ENCODE measurements at places on chromosomes 16 and 17. TPM values are rescaled to one million over a fixed set of nuclear protein-coding genes. Genes with fewer than 3 reads are reported as not detected.

GRCh38 chr16:81796035-81796434 is 16.9 kb downstream of the PLCG2 start:
- H3K4me3 ChIP-seq: no peak overlapping the region
- H3K27me3 ChIP-seq: no peaks in the 10 kb centered on the region
- H3K36me3 ChIP-seq: peaks cover 3% of the 10 kb centered on the region
- peaks cover 10% of the 10 kb centered on the region for H3K4me1 ChIP-seq
- no peak for DNase-seq
- no peak overlapping the region for H3K27ac ChIP-seq

- no peaks in the 10 kb centered on the region for H3K36me3 ChIP-seq
- H3K4me1 ChIP-seq: peaks cover 5% of the 10 kb centered on the region
- H3K4me3 ChIP-seq: no peak overlapping the region
- H3K27ac ChIP-seq: no peak overlapping the region
Observed at GRCh38 chr17:42260318-42260717, 15.9 kb downstream of the STAT5B start.

- H3K4me1 ChIP-seq: no peaks in the 10 kb centered on the region
- H3K27me3 ChIP-seq: no peaks in the 10 kb centered on the region
- no peak for DNase-seq
- no peaks in the 10 kb centered on the region for H3K36me3 ChIP-seq
- no peak overlapping the region for H3K27ac ChIP-seq
Observed at GRCh38 chr16:10846213-10846998, 27.8 kb upstream of the TVP23A start.

- H3K27me3 ChIP-seq: no peaks in the 10 kb centered on the region
- H3K36me3 ChIP-seq: peaks cover 54% of the 10 kb centered on the region
- peaks cover 9% of the 10 kb centered on the region for H3K4me1 ChIP-seq
- no peak overlapping the region for H3K27ac ChIP-seq
Observed at GRCh38 chr16:87829622-87829980, 39.7 kb downstream of the SLC7A5 start.

Gene IL17C
- total RNA-seq: not detected

Gene CRHR1
- total RNA-seq: 1.8 TPM

GRCh38 chr16:14377326-14377725 is 252.7 kb downstream of the PARN start:
- H3K4me3 ChIP-seq: no peak overlapping the region
- no peak for DNase-seq
- H3K36me3 ChIP-seq: no peaks in the 10 kb centered on the region
- H3K27ac ChIP-seq: no peak overlapping the region
- no peaks in the 10 kb centered on the region for H3K4me1 ChIP-seq

GRCh38 chr17:34205401-34205800 is 49.7 kb upstream of the CCL2 start:
- H3K27me3 ChIP-seq: no peaks in the 10 kb centered on the region
- H3K36me3 ChIP-seq: no peaks in the 10 kb centered on the region
- DNase-seq: no peak
- H3K4me1 ChIP-seq: no peaks in the 10 kb centered on the region
- H3K27ac ChIP-seq: no peak overlapping the region

GRCh38 chr16:88928405-88929090 is 48.5 kb downstream of the CBFA2T3 start:
- no peak for DNase-seq
- no peaks in the 10 kb centered on the region for H3K36me3 ChIP-seq
- no peak overlapping the region for H3K4me3 ChIP-seq

GRCh38 chr17:56594320-56595107 is 1.0 kb downstream of the NOG start:
- no peaks in the 10 kb centered on the region for H3K4me1 ChIP-seq
- peaks cover 64% of the 10 kb centered on the region for H3K27me3 ChIP-seq
- no peaks in the 10 kb centered on the region for H3K36me3 ChIP-seq
- H3K4me3 ChIP-seq: peak overlapping the region; percentile 85

Gene ITGAD
- not detected for total RNA-seq

DNA sequence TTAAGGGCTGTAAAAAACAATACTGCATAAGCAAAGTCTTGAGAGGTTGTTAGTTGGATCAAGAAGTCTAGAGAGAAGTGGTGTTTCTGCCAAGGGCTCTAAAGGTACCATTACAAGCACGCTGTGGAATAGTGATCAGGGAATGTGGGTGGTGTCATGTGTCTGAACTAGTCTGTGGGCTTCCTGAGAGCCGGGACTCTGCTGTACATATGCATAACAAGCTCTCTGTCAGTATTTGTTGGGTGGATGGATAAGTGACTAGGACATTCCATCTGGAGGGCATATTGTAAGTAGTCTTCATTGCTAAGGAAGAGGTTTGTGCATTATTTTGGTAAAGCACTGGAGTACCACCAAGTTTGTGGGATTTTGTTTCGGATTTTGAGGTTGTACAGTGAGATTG is 209.5 kb downstream of the LGALS9B start:
- H3K36me3 ChIP-seq: peaks cover 49% of the 10 kb centered on the region
- H3K27ac ChIP-seq: no peak overlapping the region
- no peaks in the 10 kb centered on the region for H3K4me1 ChIP-seq
- no peak for DNase-seq
- no peak overlapping the region for H3K4me3 ChIP-seq

Gene IGF2BP1
- 333 TPM for total RNA-seq

Gene HMOX2
- 27.7 TPM for total RNA-seq

DNA sequence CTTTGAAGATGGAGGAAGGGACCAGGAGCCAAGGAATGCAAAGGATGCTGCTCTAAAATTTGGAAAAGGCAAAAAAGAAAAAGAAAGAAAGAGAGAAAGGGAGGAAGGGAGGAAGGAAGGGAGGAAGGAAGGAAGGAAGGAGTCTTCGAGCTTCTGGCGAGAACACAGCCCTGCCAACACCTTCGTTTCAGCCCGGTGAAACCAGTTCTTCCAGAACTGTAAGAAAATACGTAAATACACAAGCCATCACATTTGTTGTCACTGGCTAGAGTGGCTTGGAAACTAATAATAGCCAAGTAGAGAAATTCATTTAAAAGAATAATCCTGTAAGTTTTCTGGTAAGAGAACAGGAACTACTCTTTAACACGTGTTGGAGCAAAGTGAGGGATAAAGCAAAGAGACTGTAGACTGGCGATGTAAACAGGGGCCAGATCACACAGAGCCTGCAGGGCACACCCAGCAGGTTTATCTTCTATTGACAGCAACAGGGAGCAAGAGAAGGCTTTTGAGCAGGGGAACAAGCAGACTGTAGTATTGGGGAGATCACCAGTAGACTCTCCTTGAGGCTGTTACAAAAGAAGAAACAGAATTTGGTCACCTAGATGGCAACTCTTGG is 188.7 kb upstream of the MPHOSPH6 start:
- H3K27me3 ChIP-seq: no peaks in the 10 kb centered on the region
- DNase-seq: no peak
- H3K36me3 ChIP-seq: no peaks in the 10 kb centered on the region
- H3K4me1 ChIP-seq: peaks cover 7% of the 10 kb centered on the region

Gene ATXN7L3
- 144 TPM for total RNA-seq

- no peak for DNase-seq
- H3K27ac ChIP-seq: no peak overlapping the region
- H3K36me3 ChIP-seq: no peaks in the 10 kb centered on the region
- H3K27me3 ChIP-seq: no peaks in the 10 kb centered on the region
- H3K4me3 ChIP-seq: no peak overlapping the region
Observed at GRCh38 chr17:49748791-49749190, 15.1 kb downstream of the FAM117A start.

DNA sequence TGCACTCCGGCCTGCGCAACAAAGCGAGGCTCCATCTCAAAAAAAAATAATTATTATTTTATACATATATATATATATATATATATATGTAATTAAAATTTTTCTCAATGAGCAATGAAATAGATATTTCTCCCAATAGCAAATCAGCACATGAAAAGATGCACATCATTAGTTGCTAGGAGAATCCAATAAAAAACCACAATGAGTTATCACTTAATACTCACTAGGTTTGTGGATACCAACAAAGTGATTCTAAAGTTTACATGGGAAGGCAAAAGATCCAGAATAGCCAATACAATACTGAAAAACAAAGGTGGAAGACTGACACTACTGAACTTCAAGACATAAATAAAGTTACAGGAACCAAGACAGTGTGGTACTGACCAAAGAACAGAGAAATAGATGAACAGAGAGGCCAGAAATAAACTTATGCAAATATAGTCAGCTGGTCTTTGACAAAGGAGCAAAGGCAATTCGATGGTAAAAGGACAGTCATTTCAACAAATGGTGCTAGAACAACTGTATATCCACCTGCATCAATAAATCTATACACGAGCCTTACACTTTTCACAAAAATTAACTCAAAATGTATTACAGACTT is 13.6 kb downstream of the SMG6 start:
- no peaks in the 10 kb centered on the region for H3K27me3 ChIP-seq
- H3K4me1 ChIP-seq: no peaks in the 10 kb centered on the region
- DNase-seq: no peak
- H3K27ac ChIP-seq: no peak overlapping the region
- no peak overlapping the region for H3K4me3 ChIP-seq
- peaks cover 81% of the 10 kb centered on the region for H3K36me3 ChIP-seq

DNA sequence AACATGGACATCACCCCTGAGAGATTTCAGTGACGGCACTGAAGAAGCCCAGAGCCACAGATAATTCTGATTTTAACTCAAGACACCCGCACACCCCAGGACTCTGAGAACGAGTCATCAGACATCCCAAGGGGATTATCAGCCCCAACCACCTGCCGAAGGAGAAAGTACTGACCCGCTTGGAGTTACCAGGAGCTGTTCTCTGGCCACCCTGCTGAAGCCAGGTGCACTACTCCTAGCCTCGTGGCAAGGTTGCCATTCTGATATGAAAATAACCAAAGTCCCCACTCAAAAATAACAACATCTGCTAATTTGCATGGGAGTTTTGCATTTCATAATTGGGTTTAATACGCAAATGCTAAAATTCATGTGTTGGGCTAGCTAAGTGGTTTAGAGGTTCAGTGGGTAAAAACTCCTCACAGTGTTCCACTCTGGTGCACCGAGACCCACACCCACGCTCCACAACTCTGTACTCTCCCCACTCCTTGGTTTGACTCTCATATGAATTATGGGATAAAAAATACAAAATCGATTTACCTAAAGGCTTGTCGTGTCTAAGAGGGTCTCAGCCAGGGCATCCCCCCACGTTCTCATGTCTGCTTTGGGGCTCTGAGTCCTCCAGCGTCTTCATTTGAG is 143.0 kb upstream of the NOL11 start:
- H3K27me3 ChIP-seq: no peaks in the 10 kb centered on the region
- no peaks in the 10 kb centered on the region for H3K36me3 ChIP-seq
- H3K27ac ChIP-seq: no peak overlapping the region
- H3K4me1 ChIP-seq: no peaks in the 10 kb centered on the region

GRCh38 chr17:8698162-8698971 is 46.3 kb downstream of the CCDC42 start:
- DNase-seq: peak; percentile 53
- H3K36me3 ChIP-seq: no peaks in the 10 kb centered on the region
- peaks cover 7% of the 10 kb centered on the region for H3K4me1 ChIP-seq
- no peak overlapping the region for H3K27ac ChIP-seq
- peaks cover 10% of the 10 kb centered on the region for H3K27me3 ChIP-seq

- H3K36me3 ChIP-seq: no peaks in the 10 kb centered on the region
- no peaks in the 10 kb centered on the region for H3K4me1 ChIP-seq
- H3K4me3 ChIP-seq: no peak overlapping the region
- H3K27me3 ChIP-seq: no peaks in the 10 kb centered on the region
Observed at GRCh38 chr17:70855401-70856054, 686.2 kb downstream of the KCNJ2 start.

DNA sequence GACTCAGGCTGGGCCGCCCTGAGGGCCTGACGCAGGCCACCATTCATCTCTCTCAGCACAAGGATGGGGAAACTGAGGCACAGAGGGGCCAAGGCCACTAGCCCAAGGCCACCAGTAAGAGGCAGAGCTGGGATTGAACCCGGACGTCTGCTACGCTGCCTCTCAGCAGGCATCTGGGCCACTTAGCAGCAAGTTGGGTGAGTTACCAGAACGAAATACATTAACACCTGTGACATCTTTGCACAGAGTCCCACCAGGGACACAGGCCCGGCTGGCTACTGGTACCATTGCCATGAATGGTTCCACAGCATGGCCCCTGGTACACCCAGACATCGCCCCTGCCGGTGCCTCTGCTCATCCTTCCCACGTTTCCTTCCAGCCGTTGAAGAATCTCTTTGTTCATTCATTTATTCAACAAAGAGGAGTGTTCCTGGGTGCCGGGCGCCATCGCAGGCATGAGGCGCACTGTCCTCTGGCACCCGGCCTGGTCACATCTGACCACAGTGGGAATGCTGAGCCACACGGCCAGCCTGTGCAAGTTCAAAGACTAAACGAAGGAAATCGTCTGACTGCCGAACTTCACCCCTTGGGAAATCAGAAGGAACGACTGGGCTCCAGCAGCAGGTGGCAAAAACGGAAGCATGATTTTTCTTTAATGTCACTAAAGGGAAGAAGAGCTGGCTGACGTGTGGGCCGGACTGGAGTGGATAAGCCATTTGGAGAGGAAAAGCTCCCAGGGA is 7.4 kb upstream of the ZNF469 start:
- no peaks in the 10 kb centered on the region for H3K4me1 ChIP-seq
- no peak overlapping the region for H3K4me3 ChIP-seq
- peak overlapping the region; percentile 81 for H3K27ac ChIP-seq
- DNase-seq: no peak

- no peak for DNase-seq
- H3K27me3 ChIP-seq: no peaks in the 10 kb centered on the region
- H3K27ac ChIP-seq: peak overlapping the region; percentile 98
- no peaks in the 10 kb centered on the region for H3K36me3 ChIP-seq
- peaks cover 29% of the 10 kb centered on the region for H3K4me1 ChIP-seq
Observed at GRCh38 chr17:32518646-32519227, 31.9 kb downstream of the CDK5R1 start.

DNA sequence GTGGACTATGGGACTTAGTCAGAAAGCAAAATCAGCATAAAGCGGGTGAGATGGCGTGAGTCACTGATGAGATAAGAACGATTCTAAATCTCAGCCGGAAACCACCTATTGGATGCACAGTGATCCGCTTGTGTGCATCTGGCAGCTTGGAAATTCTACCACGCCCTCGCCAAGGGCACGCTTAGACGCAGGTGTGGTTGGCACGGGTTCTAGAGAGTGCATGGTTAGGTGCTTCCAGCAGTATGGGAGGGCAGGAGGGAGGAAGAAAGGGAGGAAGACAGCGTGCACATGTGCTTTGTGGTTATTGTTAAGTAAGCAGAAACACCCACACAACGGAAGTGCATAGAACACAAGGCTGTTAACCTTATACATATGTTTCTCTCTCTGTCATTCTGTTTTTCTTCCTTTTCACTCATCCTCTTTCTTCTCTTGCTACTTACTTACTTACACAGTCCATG is 374.0 kb upstream of the ASIC2 start:
- no peak overlapping the region for H3K27ac ChIP-seq
- no peak overlapping the region for H3K4me3 ChIP-seq
- H3K27me3 ChIP-seq: no peaks in the 10 kb centered on the region
- H3K4me1 ChIP-seq: no peaks in the 10 kb centered on the region
- DNase-seq: peak; percentile 22
- H3K36me3 ChIP-seq: no peaks in the 10 kb centered on the region

DNA sequence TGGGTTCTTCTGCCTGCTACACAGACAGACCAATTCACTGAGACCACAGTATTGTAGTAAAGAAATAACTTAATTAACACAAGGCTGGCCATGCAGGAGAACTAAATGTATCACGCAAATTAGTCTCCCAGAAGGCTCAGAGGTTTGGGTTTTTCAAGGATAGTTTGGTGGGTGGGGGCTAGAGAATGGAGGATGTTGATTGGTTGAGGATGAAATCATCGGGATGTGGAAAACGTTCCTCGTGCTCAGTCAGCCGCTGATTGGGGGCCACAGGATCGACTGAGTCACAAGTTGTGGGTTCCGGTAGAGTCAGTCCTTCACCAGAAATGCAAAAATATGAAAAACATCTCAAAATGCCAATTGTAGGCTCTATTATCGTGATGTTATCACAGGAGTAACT is 18.7 kb downstream of the RHOT1 start:
- no peaks in the 10 kb centered on the region for H3K27me3 ChIP-seq
- H3K36me3 ChIP-seq: peaks cover 35% of the 10 kb centered on the region
- H3K4me1 ChIP-seq: no peaks in the 10 kb centered on the region
- no peak for DNase-seq
